ENCODE measurements at places on chromosomes 1 and 21.

DNA sequence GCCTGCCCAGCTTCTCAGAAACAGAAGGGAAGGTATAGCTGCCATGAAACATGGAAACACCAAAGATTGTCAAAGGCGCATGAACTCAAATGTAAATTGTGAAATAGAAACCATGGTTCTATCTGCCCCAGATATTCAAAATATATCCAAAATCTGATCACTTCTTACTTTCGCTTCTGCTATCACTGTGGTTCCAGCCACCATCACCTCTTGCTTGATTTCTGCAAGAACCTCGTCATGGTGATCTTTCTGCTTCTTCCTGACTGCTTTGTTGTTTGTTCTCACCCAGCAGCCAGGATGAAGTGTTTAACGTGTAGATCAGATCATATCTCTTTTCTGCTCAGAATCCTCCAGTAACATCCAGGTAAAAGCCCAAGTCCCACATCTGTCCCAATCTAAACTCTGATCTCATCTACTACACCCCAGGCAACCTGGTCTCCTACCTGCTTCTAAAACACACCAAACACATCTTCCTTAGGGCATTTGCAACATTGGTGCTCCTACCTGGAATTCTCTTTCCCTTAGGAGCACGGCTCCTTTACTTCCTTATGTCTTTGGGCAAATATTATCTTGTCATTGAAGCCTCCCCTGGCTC lies 10.5 kb upstream of the LMO4 start:
- no peak for DNase-seq

- no peak for DNase-seq
These were observed 161.3 kb upstream of the USP25 start for GRCh38 chr21:15568516-15568915.

DNA sequence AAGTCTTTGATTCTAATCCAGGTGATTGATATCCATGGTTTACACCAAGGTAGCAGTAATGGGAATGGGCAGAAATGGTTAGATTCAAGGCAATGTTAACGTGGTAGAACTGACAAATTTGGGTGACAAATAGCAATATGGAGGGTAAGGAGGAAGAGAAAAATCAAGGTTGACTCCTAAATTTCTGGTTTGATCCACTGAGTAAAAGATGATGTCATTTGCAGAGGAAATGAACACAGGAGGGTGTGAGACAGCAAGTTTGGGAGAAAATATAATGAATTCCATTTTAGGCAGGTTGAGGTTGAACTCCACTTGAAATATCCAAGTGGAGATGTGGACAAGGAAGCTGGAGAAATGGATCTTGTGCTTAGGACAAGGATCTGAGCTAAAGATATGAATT lies 170.9 kb upstream of the CAMK1G start:
- DNase-seq = no peak

DNA sequence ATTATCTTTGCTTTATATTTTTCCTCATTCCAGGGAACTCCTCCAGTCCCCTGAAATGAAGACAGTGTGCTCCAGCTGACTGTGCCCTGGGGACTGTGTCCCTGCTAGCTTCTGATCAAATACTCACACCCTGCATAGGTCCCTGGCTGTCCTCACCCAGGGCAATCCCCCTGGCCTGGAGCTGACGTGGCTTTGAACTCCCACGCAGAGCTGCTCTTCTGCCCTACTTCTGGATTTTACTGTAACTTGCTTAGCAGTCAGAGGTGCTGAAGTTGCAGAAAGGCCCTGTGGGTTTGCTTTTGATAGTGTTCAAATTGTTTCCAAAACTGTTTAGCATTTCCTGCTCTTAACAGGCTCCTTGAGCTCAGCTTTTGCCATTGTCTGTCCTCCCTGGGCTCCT lies 186.5 kb downstream of the FASLG start:
- no peak for DNase-seq

- no peak for DNase-seq
These were observed 151.7 kb downstream of the SEC16B start for GRCh38 chr1:177817937-177818875.

- no peak for DNase-seq
These were observed 28.4 kb downstream of the RASAL2 start for GRCh38 chr1:178122283-178122682.

- peak; percentile 47 for DNase-seq
These were observed 96.9 kb downstream of the PAPPA2 start for GRCh38 chr1:176559878-176560277.

GRCh38 chr1:203673550-203674411 lies 47.1 kb downstream of the ATP2B4 start:
- peak; percentile 16 for DNase-seq

DNA sequence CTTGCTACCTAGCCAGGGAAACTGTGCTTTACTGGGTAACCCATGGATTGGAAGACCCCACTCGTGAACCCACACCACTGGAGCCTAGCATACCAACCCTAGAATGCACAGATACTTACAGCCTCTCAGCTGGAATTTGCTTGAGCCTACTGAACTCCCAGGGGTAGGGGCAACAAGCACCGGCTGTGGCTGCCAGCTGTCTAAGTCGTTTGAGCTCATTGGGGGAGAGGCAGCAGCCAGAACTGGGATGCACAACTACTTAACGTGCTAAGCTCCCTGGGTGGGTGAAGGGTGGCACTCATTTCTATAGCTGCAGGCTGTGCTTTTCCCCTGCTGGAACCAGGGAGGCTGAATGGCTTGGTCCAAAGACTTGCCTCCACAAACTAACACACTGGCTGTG lies 212.4 kb downstream of the ZNF648 start:
- DNase-seq = no peak

GRCh38 chr1:28507247-28507645 lies 1.4 kb downstream of the RCC1 start:
- DNase-seq = no peak

GRCh38 chr1:6547301-6547700 lies 7.0 kb downstream of the NOL9 start:
- no peak for DNase-seq

DNA sequence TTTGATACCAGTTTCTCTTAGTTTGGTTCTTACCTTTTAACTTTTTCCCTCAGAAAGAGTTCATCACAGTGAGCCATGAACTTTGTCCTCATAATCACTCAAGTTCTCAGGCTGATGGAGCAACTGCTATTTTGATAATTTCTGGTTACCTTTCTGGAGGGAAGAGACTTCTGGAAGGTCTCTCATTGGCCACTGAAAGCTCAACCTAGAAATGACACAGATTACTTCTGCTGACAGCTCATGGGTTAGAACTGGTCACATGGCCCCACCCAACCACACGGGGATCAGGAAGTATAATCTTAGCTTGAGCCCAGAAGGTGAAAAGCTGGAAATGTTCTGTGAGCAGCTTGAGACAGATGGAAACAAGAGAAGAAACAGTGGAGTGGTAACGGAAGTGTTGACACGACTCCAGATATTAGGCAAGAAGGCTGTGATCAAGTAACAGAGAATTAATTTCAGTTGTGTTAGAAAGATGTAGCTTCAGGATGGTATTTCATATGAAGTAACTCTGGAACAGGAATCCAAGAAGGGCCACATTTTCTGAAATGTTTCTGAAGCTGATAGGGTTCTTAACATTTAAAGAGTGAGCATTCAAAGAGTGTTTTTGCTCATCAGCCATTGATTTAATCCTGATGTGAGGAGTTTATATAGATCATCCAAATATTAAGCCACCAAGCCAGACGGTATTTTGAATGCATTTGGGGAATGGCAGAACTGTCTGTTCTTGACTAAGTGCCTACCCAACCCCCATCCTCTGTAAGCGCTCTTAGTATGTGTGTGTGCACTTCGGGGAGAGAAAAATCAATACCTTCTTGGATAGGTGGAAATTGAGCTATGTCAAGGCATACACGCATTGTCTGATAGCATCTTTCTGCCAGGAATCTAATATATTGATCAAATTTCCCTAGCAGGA lies 21.9 kb upstream of the XPR1 start:
- DNase-seq = no peak

DNA sequence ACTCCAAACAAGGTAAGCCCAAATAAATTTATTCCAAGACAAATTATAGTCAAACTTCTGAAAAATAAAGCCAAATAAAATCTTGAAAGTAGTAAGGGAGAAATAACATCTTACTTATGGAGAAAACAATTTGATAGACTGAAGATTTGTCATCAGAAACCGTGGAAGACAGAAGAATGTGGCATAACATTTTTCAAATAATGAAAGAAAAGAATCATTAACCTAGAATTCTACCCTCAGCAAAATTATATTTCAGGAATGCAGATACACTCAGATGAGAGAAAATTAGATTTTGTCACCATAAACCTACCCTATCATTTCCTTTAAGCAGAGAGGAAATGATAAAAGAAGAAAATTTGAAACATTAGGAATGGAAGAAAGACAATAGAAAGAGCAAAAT lies 27.3 kb upstream of the PADI1 start:
- DNase-seq = no peak

DNA sequence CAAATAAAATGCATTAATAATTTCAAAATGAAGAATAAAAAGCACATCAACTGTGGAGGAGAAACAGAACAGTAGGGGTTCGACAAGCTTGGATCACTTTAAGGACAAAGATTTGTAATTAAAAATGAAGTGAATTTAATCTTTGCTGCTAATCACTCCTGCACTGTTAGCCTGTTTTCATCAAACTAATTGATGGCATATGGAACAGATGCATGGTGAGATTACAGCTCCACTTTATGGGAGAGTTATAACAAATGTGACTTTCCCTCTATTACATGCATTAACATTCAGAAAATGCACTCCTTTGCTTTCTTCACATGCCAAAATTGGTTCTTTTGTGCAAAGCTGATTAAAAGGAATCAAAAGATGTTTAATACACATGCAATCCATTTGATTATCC lies 207.2 kb upstream of the C21orf91 start:
- no peak for DNase-seq

- DNase-seq = no peak
These were observed 3.8 kb downstream of the NCSTN start for GRCh38 chr1:160346958-160347357.

DNA sequence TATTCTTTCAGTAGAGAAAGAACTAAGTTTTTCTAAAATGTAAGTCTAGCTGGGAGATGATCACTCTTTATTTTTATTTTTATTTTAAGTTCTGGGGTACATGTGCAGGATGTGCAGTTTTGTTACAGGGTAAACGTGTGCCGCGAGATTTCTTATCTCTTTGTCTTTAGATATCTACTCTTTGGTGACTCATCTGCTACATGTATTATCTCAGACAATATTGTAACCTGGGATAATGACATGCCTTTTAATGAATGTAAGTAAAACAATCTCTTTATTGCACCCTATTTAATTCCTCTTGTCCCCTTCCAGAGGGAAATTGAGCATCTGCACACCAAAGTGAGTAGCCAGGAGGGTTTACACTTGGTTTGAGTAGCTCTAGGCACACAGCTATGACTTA lies 9.4 kb downstream of the CR2 start:
- no peak for DNase-seq

DNA sequence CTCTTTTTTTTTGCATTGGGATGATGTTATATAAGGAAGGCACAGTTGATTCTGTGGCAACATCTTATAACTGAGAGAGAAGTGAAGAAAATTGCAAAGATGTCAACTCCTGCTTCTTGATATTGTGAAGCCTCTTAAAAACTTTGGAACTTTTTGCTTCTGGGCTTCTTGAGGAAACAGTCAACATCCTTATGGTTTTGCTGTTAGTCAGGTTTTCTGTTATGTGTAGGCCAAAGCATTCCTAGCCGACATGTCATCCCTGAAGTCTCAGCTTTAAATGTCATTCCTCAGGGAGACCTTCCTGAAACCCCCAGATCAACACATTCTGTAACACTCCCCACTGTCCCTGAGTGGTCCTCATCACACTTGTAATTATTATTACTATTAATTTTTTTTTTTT lies 12.6 kb downstream of the FALEC start:
- DNase-seq = no peak

DNA sequence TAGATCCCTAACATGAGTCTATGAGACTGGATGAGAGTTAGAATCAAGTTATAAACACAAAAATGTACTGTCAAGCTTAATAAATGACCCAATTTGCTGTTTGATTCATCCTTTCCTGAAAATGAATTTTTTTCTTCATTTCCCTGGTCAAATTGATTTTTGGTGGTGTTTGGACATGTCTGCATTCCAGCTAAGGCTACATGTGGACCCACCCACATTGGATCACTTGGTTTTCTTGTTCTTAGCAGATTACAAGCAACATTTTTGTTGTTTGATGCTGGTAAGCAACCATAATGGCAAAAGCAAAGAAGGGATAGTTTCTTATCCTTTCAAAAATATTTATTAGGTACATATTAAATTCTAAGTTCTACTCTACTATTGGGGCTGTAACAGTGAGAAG lies 181.1 kb downstream of the NEK7 start:
- DNase-seq = no peak

DNA sequence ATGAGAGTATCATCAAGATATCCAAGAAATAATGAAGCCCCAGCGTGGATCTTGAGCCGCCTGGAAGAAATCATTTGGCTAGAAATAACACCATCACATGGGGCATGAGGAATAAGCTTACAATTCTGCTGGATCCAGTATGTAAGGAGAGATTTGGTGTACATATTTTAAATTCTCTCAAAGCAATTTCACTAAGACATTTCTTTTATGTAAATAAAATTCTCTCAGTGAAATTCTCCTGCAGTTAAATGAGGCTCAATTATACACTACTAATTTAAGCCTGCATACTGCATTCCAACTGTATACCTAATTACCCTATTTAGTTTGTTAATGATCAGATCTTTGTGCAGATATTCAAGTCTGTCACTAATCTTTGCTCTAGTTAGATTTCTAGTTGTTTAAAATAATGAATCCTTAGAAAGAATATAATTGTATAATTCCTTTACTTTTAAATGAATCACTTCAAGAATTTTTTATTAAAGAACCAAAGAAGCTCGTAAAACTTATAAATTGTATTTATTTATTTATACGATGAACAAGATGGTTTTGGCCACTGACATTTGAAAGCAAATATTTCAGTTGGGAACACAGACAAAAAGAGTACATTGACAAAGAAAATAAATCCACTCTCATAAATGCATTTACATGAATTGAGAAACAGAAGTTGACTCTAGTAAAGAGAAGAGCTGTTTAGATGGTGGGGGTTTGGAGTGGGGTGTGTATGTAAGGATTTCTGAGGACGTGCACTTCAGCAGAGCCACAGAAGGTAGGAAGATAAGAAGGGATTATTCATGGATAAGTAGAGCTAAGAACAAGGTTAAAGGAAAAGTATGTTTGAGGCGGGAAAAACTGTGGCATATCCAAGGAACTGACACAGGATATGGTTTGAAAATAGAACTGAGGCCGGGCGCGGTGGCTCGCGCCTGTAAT lies 466.8 kb downstream of the DSCAM start:
- no peak for DNase-seq

GRCh38 chr1:22745669-22746585 lies 35.3 kb downstream of the EPHB2 start:
- DNase-seq = no peak

- peak; percentile 84 for DNase-seq
These were observed 8.1 kb upstream of the TRAF3IP3 start for GRCh38 chr1:209747580-209748262.

Measured in putamen (tissue), 1 donor.